GOT3 (cell line): ENCODE measurements at places on chromosomes 11 and 22.

- DNase-seq, result no peak
These were observed 541.2 kb upstream of the API5 start for GRCh38 chr11:42770444-42771065.

DNA sequence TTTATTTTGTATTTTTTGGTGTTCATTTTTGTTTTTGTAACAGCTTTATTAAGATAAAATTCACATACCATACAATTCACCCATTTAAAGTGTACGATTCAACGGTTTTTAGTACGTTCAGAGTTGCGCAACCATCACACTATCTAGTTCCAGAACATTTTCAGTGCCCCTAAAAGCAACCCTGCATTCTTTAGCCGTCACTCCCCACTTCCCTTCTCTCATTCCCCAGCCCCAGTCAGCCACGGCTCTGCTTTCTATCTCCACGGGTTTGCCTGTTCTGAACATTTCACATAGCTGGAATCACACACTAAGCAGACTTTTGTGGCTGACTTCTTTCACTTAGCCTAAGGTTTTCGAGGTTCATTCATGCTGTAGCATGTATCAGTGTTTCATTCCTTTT, 9.6 kb upstream of the KCNQ1OT1 start:
- no peak for DNase-seq

GRCh38 chr11:35126879-35127581, 11.9 kb upstream of the CD44 start:
- DNase-seq, result no peak

DNA sequence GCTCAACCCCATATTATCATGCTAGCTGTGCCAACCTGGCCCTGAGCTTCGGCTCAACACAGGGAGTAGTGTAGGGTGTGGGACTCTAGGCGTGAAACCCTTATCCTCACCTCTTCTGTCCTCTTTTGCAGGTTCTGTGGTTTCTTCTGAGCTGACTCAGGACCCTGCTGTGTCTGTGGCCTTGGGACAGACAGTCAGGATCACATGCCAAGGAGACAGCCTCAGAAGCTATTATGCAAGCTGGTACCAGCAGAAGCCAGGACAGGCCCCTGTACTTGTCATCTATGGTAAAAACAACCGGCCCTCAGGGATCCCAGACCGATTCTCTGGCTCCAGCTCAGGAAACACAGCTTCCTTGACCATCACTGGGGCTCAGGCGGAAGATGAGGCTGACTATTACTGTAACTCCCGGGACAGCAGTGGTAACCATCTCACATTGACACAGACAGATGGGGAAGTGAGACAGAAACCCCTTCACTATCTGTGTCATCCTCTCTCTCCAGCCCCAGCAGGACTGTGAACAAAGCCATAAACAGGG, 76.4 kb downstream of the GGTLC2 start:
- DNase-seq, result no peak

DNA sequence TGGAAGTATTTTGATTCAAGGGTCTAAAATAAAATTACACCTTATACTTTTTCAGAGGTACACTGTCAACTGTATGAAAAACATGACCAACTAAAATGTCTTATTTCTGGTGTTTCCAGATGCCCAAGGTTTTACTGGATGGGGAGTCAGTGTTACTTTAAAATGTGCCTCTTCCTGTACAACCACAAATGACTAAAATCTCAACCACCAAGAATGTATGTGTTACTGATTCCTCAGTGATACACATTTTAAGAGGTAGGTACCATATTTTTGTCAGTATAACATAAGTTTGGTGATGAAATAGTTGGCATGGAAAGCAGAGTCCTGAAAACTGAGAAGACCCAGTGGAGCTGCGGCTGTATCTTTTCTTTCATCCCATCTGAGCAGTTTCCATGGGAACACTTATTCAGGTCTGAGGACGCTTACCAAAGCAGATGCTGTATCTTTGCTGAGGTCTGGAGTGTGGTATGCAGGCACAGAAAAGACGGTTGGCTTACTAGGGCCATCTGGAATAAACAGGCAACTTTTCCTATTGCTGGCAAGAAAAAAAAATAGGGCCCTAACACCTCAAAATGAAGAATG, 21.2 kb upstream of the TP53AIP1 start:
- DNase-seq, result no peak

DNA sequence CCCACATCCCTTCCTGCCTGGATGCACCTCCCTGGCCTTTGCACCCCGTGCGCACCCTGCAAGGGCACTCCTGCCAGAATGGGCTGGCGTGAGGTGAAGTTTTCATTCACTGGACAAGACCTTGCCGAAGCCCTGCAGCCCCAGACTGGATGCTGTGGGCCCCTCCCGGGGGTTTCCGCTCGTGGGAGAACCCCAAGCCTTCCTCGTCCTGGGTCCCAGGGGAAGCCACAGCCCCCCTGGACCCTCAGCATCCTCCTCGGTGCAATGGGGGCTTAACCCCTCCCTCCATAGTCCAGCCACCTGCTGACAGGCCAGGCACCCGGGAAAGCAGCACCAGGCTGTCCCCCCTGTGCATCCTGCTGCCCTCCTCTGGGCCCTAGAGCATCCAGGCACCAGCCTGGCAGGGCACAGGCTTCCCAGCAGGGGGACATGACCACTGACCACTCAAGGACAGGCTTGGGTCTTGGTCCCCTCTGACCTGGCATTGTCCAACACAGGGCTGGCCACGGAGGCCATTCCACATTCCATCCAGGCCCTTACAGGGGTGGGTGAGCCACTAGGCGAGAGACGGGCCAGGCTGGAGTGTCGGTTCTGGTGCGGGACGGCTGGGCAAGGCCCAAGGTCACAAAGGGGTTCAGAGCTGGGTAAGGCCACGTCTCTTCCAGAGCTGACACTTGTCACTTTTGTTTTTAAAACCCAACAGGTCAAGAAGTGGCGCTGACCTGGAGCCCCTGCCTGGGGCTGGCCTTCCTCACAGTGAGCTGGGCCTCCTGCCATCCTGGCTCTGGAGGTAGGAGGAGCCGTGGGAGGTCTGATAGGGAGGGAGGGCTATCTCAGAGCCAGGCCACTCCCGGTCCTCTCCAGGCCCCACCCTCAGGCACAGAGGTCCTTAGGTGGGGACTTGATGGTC, 41.5 kb upstream of the PPARA start:
- no peak for DNase-seq

- DNase-seq, result no peak
These were observed 4.4 kb downstream of the SEC14L6 start for GRCh38 chr22:30541961-30542810.

DNA sequence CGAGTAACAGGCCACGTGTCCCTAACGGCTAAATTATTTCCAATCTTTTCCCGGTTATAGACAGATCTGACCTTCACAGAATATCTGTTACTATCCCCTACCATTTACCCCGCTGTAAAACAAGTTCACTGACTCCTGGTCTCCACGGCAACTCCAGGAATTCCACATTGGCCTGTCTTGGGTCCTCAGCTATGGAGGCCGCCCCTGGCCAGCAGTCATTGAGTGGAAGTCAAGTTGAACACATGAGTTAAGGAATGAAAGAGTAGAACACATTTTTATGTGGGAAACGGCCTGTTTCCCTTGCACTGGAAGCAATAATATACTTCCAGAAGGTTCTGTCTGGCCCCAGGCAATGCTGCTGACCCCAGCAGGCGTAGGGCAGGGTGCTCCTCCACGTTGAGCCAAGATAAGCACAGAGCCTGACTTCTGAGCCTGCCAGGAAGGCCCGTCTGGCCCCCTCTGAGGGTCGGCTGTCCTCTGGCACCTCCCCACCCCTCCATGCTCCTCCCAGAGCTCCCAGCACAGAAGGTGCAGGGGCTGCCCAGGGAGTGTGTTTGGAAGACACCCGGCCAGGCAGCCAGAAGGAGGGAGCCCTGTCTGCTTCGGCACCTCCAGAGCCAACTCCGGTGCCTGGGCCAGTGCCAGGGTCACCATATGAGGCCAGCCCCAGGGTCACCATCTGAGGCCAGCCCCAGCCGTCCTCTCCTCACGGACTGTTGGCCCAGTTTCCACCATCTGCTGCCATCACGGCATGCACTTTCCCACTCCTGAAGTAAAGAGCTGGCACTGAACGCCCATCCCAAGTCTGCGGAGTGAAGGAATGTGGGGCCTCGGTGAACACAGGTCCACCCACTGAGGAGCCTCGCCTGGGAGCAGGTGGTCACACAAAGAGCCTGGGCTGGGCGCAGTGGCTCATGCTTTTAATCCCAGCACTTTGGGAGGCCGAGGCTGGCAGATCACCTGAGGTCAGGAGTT, 813.2 kb downstream of the BRD1 start:
- no peak for DNase-seq
